Vagina (tissue), 2 donors: ENCODE measurements at places on chromosomes 11 and 22.

- no peak overlapping the region for H3K27ac ChIP-seq
- no peak for DNase-seq
- H3K4me1 ChIP-seq = no peaks in the 10 kb centered on the region
- H3K36me3 ChIP-seq = no peaks in the 10 kb centered on the region
- H3K4me3 ChIP-seq = no peak overlapping the region
- no peaks in the 10 kb centered on the region for H3K27me3 ChIP-seq
These were observed 455.8 kb downstream of the LRRC4C start for GRCh38 chr11:41003339-41004282.

- no peak for DNase-seq
- no peaks in the 10 kb centered on the region for H3K4me1 ChIP-seq
- no peaks in the 10 kb centered on the region for H3K36me3 ChIP-seq
These were observed 13.8 kb downstream of the ATP5MG start for GRCh38 chr11:118415062-118415738.

GRCh38 chr22:29780748-29781676, 13.8 kb downstream of the UQCR10 start:
- H3K4me1 ChIP-seq = peaks cover 38% of the 10 kb centered on the region
- no peak for DNase-seq
- H3K36me3 ChIP-seq = no peaks in the 10 kb centered on the region

DNA sequence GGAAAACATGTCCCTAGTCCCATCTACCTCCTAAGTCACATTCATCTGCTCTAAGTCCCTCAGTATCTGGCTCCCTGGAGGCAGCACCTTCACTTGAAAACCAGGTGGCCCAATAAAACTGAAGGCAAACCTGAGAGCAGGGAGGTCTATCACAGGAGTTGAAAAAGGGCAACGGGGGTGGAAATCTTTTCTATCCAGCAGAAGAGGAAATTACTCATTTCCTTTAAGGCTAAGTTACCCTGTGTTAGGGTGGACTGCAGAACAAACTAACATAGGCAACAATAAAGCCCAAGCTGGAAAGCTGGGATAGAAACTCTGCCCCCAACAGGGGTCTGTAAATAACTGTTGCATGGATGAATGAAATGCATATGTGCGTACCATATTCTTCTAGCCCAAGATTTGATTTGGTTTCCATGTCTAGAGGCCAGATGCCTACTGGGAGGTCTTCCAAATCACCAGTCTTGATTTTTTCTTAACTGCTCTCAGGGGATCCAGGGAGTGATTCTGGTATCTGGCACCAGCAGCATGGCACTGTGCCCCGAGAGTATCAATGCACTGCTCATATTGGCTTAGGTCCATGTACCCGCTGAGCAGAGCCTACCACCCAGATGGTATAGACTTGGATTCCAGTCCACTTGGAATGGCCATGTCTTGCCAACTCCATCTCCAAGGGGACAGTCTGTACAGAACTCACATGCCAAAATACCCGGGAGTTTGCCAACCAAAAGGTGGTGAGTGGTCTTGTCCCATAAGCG, 350.0 kb upstream of the NCAM1 start:
- no peaks in the 10 kb centered on the region for H3K36me3 ChIP-seq
- H3K27me3 ChIP-seq = no peaks in the 10 kb centered on the region
- no peak overlapping the region for H3K4me3 ChIP-seq
- peaks cover 27% of the 10 kb centered on the region for H3K4me1 ChIP-seq
- DNase-seq = no peak
